ENCODE measurements at places on chromosomes 7 and 10.

DNA sequence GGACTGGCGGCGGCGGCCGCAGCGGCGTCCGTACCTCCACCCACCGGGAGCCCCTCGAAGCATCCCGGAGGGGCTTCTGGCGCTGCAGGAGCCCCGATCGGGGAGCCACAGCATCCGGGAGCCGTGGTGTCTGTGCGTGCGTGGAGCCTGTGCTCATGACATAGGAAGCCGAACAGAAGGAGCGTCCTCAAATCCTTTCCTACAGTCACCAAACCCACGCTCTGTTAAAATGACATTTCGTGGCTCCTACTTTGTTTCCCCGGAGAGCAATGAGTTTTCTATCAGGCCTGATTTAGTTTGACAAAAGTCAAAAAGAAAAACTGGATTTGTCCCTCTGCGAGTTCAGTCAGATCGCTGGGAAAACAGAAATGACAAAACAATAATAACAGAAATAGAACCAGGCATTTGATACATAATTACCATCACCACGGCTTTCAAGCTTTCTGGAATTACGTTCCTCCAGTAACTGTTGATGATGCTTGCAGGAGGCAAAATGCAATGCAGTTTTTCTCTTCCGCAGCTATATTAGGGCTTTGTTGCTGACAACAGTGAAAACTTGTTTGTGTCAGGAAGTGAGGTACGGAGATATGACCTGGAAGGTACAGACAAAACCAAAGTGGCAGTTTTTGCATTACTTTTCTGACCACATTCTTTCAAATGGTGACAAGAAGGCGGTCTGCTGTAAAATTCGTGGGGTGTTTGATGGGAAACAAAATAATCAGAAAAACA, 219.3 kb upstream of the MKLN1 start:
- no peak for DNase-seq

- peak; percentile 31 for DNase-seq
Observed at GRCh38 chr10:22133749-22134624, 83.8 kb downstream of the EBLN1 start.

GRCh38 chr7:1240517-1241257, 8.0 kb downstream of the UNCX start:
- DNase-seq = no peak

DNA sequence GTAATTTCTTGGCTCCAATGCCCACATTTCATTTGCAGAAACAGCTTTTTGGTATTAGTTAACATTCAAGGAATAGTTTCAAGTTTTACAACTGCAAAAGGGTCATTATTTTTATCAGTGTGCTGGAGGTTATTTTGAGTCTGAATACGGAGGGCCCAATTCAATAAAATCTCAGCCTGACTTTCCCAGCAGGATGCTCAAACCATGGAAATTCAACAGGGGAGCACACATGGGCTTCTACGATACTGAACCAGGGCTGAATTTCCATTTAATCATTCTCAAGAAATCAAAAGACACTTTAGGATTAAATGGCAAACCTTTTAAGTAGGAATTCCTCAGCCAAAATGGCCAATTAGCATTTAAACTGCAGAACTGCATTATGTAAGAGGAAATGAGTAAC, 700.9 kb upstream of the ANKRD30A start:
- DNase-seq = no peak

DNA sequence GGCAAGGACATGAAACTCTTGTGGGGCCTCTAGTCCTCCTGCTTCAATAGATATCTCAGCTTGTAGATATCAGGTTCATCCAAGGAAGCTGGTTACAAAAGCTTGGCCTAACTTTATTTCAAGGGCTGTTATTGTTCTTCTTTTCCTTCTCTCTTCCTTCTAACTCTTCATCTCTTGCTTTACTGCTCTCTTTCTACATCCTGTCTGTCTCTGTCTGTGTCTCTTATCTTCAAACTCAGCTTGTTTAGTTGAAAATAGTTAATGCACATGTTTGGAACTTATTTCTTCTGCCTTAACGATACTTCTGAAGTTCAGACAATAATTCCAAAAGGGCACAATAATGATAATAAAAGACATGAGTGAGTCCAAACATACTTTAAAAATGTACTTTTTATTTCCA, 393.9 kb downstream of the NXPH1 start:
- no peak for DNase-seq

- no peak for DNase-seq
Observed at GRCh38 chr10:37269554-37270256, 144.3 kb downstream of the ANKRD30A start.

GRCh38 chr10:27884185-27884641, 114.7 kb downstream of the ODAD2 start:
- no peak for DNase-seq

- DNase-seq = no peak
Observed at GRCh38 chr10:34885898-34886297, 70.8 kb upstream of the PARD3 start.

DNA sequence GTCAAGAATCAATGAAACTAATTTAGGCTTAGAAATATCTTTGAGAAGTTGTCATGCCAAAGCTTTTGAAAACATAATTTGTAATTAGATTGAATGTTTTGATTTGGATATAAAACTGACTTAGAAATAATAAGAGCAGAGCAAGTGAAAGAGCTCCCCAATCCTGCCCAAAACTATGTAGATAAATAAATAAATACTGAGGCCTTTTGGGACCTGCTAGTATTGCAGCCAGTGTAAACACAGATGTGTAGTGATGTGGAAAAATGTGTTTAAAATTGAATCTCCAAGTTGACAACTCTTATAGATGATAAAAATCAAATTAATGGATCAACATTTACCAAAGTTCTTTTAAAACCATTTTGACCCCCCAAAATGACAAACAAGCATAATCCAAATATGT, 896.1 kb downstream of the CNTNAP2 start:
- DNase-seq = no peak

DNA sequence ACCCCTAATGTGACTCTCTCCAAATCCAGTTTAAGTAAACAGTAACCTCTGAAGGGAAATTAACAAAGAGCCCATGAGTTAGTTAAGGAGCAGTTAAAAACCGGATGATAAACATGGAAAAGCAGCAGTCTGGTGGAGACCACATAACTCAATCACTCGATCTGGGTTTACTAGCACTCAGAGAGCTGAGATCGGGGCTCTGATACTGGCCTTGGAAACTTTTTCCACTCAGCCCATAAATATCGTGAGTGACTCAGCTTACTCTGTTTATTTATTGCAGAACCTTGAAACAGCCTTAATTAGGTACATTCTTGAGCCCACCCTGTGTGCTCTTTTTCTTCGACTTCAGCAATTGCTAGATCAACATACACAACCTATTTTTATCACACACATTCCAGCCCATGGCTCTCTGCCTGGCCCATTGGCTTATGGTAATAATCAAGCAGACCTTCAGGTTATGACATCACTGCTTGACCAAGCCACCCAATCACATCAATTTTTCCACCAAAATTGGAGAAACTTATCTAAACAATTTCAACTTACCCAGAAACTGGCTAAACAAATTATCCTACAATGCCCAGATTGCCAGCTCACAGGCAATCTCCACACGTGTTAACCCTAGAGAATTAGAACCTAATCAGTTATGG, 82.2 kb upstream of the GPR22 start:
- no peak for DNase-seq

- DNase-seq = no peak
Observed at GRCh38 chr10:130967784-130968183, 343.7 kb downstream of the TCERG1L start.

DNA sequence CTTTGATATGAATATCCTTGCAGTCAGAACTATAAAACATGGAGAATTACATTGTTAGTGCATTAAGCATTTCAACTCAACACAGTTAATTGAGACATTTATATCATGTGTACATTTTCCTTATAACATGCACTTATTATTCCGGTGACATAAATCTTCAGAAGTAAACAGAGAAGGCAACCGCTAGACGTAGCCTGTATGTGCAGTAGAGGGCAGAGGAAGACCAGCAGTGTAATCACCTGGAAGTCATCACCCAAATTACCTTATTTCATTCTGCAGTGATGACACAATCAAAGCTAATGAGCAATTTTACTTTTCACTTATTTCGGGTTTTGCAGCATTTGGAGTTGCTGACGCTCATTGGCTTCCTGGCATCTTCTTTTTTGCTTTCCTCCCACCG, 394.6 kb downstream of the SDK1 start:
- no peak for DNase-seq

GRCh38 chr10:123889821-123890220, 1.8 kb downstream of the CPXM2 start:
- no peak for DNase-seq

DNA sequence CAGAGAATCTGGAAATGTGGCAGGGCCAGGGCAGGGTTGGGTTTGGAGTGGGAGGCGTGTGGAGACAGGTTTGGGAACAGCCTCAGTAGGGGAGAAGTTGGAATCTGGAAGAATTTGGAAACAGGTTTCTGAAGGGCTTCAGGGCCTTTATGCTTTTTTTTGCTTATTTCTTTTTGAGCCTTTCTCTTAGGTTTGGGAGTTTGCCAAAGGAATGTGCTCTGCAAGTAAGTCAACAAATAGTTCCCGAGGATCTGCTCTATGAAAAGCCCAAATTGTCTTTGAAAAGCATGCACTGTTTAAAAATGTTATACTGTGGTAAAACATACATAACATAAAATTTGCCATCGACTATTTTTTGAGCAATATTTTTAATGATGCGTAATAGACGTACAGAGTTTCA, 86.7 kb upstream of the ADRB1 start:
- DNase-seq = no peak

GRCh38 chr10:93412801-93413200, 69.3 kb downstream of the MYOF start:
- no peak for DNase-seq

- no peak for DNase-seq
Observed at GRCh38 chr10:127496035-127496434, 53.1 kb upstream of the NPS start.

GRCh38 chr7:41117431-41117830, 585.5 kb downstream of the INHBA start:
- no peak for DNase-seq

- no peak for DNase-seq
Observed at GRCh38 chr10:73979809-73980433, 18.0 kb upstream of the VCL start.

DNA sequence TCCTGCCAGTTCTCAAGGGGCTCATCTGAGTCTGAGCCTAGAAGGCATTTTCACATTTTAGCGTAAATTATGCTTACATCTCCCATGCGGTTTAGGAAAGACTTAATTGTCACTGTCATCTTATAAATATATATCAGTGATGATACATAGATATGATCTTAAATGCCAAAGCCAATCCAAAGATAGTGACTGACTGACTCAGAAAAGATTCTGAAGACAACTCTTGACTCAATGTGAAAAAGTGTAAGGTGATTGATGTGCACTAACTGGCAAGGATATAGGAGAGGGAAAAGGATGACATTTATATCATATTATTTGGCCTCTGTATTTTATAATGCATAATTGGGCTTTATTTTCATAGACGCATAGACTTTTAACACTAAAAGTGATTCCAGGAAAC, 84.9 kb upstream of the LRRN3 start:
- no peak for DNase-seq

GRCh38 chr10:672992-673391, 16.5 kb downstream of the DIP2C start:
- DNase-seq = no peak
